ENCODE measurements at places on chromosomes 11 and 22.

GRCh38 chr22:38429499-38430068, 25.4 kb downstream of the KCNJ4 start:
- DNase-seq, result no peak

DNA sequence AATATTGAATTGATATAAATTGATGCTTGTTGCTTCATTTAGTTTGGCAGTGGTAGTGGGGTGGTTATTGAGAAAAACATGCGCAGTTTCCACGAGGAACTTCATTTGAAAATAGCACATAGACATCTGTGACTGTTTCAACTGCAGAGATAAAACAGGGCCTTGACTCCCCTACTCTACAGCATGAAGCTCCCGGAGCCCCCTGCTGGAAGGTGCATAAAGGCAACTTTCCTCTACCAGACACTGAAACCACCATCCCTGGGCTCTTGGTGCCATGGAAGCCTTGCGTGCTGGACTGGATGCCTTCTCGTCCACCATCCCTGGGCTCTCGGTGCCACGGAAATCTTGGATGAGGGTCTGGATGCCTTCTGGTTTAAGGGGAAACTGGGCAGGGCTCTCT, 195.9 kb downstream of the CSNK2A3 start:
- no peak for DNase-seq

- DNase-seq, result no peak
Observed at GRCh38 chr11:8766988-8767374, 84.4 kb downstream of the RPL27A start.

DNA sequence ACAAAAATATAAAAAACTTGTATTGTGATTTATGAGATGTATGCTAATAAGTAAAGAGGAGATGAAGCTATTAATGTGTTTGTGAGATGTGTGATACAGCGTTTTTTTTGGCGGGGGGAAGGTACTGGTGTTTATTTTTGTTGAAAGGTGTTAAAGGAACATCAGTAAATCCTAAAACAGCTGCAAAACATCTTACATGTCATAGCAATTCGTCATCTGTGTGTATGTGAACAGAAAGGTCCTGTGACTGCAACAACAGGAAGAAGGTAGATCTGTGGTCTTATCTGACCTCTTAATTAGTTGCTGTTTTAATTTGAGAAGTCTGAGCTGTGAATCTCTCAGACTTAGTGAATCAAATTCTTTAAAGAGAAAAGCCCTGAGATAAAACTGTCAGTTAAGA, 1041.1 kb downstream of the JRKL start:
- no peak for DNase-seq

DNA sequence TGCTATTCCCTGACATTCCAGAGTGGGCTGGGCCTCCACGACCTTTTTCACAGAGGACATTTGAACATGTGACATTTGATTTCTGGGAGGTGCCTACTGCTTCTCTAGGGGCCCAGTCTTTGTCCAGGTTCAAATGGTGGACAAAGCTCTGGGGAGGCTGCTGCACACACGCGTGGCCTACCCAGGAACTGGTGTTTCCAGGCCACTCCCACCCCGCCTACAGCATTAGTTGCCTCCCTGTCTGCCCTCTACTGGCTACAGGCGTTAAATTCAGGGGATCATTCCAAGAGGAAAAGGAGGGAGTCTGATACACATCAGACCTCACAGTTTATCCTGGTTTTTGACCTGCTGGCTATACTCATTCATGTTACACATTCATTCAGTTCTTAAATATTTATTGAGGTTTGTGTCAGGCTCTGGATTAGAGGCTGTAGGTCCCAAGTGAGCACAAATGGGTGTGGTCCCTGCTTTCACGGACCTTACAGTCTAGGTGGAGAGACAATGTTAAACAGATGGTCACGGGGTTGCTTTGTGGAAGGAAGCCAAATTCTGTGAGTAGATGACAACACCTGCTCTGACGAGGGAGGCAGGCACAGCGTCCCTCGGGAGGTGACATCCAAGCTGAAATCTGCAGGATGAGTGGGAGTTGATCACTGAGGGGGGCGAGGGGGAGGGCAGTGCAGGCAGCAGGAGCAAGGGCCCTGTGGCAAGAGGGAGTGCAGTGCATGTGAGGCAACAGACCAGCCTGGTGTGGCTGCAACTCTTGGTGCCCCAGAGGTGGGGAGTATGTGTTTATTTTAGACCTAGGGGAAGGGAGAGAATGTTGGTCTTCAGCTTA, 11.8 kb downstream of the TUB start:
- peak; percentile 6 for DNase-seq

DNA sequence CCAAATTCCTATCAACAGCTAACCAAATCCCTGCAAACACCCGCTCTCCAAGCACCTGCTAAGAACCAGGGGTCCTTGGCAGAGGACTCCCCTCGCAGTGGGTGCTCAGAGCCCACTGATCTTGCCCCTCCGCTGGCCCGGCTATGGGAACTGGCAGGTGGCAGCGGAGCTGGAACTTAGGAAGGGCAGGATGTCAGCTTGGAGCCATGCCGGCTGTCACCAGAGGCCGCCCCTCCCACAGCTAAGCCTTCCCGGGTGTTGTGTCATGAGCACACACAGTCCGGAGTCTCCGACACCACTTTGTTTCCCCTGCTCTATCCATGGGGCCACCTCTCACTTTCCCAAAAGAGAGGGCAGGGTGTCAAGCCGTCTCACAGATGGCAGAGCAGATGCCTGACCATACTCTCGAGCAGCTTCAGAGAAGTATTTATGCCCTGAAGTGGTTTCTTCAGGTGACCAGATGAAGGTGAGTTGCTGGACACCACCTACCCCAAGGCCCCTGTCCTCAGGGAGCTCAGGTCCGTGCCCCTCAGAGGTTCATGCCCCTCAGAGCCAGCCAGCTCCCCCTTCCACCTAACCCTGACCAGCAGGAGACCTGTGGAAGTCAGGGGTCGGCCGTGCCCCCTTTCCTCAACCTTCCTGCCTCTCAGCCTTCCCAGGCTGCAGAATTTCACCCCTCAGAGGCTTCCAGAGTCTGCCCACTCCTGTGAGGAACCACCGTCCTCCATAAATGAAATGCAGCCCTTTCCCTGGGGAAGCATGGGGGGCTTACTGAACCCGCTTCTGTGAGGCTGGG, 545.7 kb upstream of the B3GAT1 start:
- no peak for DNase-seq

DNA sequence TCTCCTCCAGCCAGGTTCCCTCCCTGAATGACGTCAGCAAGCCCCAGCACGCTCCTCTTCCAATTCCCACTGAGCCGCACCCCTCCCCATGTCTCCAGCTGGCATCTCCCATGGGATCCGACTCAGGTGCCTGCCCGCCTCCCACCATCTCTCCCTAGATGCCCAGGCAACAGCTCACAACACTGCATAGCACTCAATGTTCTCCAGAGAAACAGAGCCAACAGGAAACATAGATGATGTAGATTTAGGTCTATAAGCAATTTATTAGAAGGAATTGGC, 532.3 kb downstream of the BRD1 start:
- DNase-seq, result no peak

DNA sequence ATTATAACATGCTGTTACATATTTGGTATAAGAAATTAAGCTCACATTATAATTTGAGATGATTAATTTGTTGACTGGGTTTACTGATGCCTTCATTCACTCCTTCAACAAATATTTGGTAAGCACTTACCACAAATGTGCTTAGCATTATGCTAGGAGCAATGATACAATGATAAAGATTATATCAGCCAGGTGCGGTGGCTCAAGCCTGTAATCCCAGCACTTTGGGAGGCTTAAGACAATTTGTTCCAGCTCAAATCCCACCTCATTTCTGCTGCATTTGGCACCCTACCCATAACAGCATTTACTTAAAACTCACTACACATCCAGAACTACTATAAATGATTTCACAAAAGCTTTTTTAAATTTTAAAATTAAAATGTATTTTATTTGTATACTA, 1263.6 kb upstream of the RAG2 start:
- no peak for DNase-seq

- no peak for DNase-seq
Observed at GRCh38 chr11:57417056-57417455, 9.9 kb downstream of the SLC43A3 start.

GRCh38 chr11:6611092-6611962, 689 bp downstream of the TAF10 start:
- DNase-seq, result no peak

GRCh38 chr11:75667831-75668450, 897 bp downstream of the MAP6 start:
- DNase-seq, result no peak

Measured in activated CD4-positive, CD25-positive, alpha-beta regulatory T cell (primary cell).